ENCODE measurements at places on chromosomes 5 and 9.
A peak's percentile ranks its signal among the peaks of the same experiment; 100 is the strongest.

- DNase-seq: no peak
Measured at GRCh38 chr5:90248640-90249039, 160.9 kb downstream of the CETN3 start.

GRCh38 chr9:68895741-68896478 is 118.0 kb downstream of the PRKACG start:
- DNase-seq: no peak

GRCh38 chr9:87696641-87697040 is 29.3 kb upstream of the CTSL start:
- no peak for DNase-seq

DNA sequence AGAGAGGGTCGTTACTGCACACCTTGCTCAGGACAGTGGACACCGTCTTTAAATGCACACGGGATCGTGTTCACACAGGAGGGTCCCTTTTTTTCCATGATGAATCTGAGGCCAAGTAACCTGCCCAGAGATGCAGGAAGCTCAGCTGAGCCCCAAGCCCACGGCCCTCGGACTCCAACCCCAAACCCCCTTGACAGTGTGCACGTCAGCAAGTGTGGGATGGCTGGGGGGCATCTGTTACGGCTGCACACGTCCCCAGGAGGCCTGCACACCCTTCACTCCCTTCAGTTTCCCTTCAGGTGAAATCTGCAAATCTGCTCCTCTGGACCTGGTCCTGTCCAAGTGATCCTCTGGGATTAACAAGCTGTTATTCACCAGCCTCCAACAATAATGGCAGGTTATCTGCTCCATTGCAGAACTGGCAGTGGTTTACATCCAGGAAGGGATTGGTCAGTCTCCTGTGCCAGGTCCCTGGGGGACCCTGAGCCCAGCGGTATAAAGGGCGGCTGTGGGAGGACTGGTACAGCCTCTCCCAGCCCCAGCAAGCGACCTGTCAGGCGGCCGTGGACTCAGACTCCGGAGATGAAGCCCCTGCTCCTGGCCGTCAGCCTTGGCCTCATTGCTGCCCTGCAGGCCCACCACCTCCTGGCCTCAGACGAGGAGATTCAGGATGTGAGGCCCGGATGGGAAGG is at the start of gene LCN1:
Gene LCN1, plus strand, starts transcription at position 525 of the 692 bp plus-strand sequence. Its CDS starts 58 bp downstream, at position 583.
- peak; percentile 29 for DNase-seq

DNA sequence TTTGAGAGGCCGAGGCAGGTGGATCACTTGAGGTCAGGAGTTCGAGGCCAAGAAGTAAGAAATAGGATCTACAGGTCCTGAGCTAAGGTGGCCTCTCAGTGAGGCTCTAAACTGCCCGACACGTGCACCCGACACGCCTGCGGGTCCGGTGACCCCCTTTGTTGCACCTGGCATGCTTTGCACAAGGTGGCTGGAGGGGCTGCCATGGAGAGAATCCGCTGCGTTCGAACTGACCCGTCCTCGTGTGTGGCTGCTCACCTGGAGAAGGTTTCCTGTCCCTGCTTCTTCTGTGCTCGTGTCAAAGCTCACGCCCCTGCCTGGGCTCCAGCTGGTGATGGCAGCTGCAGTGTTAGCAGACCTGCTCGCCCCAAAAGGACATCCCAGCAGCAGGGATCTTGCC is 5.7 kb upstream of the OLFM1 start:
- DNase-seq: no peak

Data from mesothelial cell of epicardium (in vitro differentiated cells).